SW 1271 (cell line): ENCODE measurements at places on chromosomes 12 and 14.

DNA sequence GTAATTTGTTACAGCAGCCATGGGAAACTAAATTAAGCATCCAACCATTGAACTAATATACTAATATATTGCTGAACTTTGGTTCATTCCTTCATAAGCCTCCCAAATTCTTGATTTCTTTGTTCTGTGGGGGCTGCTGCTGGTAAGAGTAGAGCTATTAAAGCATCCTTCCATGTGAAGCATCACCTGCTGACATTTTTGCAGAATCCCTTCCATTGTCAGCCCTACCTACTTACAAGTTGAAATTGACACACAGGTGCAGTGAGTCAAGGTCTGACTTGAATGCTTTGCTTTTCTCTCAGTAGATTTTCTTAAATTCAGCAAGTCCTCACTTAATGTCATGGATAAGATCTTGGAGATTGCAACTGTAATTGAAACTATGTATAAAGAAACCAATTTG lies 474.4 kb downstream of the APAF1 start:
- no peak for DNase-seq

DNA sequence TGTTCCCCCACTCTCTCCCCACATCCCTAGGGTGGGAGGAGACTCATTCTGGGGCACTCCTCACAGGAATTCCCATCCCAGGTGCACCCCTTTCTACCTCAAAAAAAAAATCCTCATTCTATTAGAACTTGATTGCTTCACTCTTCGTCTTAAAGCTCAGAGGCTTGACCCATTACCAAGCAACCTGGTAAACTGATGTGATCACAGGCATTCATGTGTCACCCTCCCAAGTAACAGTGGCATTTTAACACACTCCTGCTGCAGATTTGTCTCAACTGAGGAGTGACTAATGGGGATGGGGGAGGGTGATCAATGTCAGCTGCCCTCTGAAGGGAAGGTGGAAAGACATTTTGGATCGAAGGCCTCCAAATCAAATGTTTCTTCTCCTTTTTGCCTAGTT lies 78.1 kb upstream of the PTHLH start:
- no peak for DNase-seq

- DNase-seq: no peak
Observed at GRCh38 chr14:105207460-105207901, 26.4 kb upstream of the NUDT14 start.

DNA sequence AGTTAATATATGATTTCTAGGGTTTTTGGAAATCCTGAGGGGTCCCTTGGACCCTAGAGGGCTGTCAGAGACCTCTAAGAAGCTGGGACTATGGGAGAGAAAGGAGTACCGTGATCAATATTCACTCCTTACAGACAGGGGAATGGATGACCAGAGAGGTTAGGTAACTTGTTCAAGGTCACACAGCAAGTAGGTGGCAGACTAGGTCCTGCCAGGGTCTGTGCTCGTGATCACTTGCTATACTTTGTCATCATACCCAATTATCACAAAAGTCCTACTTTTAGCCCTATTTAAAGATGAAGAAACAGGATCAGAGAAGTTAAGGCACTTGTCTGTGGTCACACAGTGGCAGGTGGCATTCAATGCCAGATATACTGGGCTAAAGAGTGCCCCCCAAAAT lies 42.9 kb downstream of the WSCD2 start:
- no peak for DNase-seq

DNA sequence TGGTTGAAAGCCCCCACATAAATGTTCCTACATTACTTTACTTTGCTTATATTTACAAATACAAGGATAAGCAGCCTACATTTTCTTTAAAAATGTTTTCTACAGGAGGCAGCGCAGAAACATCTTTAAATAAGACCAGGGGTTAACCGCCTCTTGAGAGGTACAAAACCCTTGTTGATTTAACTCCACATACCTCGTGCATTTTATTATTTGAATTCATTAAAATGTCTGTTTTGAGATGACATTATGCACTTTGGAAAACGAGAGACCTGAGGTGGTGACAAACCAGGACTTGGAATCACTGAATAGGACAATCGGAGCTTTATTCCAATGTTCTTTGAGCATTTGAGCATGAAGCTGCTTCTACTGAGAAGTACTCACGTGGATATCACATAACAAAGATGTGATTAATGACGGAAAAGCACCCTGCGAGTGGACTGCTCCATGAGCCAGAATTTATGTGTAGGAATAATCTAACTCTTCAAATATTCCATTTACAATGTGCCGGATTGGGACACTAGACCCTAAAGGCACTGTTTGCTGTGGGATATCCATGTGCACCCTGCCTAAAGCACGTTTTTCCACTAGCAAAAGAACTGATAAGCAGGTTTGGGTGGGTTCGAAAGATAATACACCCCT lies 746 bp upstream of the DUSP16 start:
- no peak for DNase-seq

- no peak for DNase-seq
Observed at GRCh38 chr14:69812711-69813110, 15.7 kb upstream of the SLC10A1 start.

- no peak for DNase-seq
Observed at GRCh38 chr14:39396448-39396847, 35.8 kb downstream of the FBXO33 start.

- no peak for DNase-seq
Observed at GRCh38 chr12:130916241-130916911, 37.3 kb upstream of the ADGRD1 start.
